Activated naive CD8-positive, alpha-beta T cell treated with anti-CD3 and anti-CD28 coated beads, Interleukin-2, amount 10 ng/mL, durations not matched to agents 7 days and 5 days (primary cell): ENCODE measurements at places on chromosomes 1 and 21. TPM values are rescaled to one million over a fixed set of nuclear protein-coding genes. Genes with fewer than 3 reads are reported as not detected.

DNA sequence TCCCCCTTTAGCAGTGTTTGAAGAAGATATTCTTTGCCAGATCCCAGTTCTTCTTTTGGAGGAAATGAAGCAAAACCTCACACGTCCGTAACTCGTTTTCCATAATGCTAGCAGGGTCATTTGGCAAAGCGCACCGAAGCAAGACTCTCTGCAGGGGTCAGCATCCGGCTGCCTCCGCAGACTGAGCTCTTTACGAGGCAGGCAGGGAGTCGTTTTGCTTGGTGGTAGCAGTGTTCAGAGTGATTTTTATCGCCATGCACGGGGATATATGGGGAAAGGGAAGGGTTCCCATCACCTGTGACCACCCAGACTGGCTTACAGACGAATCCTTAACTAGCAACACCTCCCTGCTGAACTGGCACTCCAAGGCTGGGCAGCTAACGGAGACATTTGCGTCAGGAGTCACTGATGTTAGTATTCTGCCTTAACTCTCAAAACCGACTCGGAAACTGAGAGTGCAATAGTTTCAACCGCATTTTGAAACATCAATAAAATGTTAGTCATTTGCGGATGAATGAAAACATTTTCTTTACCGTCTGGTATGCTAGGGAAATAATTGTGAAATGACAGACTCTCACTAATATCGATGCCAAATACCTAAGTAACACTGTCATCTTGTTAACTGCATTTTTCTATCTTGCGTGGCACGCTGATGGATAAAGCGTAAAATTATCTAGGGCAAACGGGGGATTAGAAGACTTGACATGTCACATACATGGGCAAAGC, 2.2 kb upstream of the NEGR1 start:
- H3K4me3 ChIP-seq = no peak overlapping the region
- H3K27ac ChIP-seq = no peak overlapping the region
- peaks cover 27% of the 10 kb centered on the region for H3K27me3 ChIP-seq
- H3K36me3 ChIP-seq = no peaks in the 10 kb centered on the region

DNA sequence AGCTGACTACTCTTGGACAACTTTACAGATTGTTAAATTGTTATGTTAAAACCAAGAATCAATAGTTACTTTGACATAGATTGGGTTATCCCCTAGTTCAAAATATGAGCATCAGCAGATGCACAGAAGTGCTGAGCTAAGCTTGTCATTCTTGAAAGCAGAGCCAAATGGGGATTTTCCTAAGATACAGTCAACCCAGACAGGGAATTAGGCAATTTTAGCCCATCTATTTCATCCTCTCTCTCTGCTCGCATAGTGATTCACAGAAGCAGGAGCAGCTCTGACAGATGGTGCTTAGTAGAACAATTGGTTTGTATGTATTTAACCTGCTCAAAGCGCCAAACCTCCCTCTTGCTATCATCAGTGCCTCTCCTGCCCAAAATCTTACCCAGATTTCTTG, 27.9 kb upstream of the PRRC2C start:
- H3K4me3 ChIP-seq = no peak overlapping the region
- H3K27me3 ChIP-seq = peaks cover 8% of the 10 kb centered on the region
- H3K4me1 ChIP-seq = no peaks in the 10 kb centered on the region
- no peak for DNase-seq
- H3K36me3 ChIP-seq = no peaks in the 10 kb centered on the region

DNA sequence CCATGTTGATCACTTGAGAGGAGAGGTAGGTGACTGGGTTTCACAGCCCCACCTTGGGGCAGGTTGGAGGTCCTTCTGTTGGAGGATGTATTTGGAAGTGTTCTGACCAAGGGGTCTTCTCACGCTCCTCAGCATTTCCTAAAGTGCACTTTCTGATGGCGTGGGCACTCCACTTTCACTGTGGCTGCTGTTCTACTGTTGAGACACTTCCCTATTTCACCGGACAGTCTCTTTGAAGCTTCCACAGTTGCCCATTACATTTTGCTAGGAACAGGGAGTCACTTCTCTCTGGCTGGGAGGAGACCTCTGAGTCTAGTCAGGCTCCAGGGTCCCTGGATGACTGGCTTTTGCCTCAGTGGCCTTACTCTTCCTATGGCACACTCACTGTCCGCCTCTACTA, 180.0 kb upstream of the LMO4 start:
- no peak for DNase-seq
- no peak overlapping the region for H3K27ac ChIP-seq
- peaks cover 42% of the 10 kb centered on the region for H3K27me3 ChIP-seq
- peaks cover 15% of the 10 kb centered on the region for H3K4me1 ChIP-seq
- H3K4me3 ChIP-seq = no peak overlapping the region
- H3K36me3 ChIP-seq = no peaks in the 10 kb centered on the region

ADAMTSL4 gene
- total RNA-seq = 0.30 TPM
